ENCODE measurements at places on chromosomes 1 and 21.

DNA sequence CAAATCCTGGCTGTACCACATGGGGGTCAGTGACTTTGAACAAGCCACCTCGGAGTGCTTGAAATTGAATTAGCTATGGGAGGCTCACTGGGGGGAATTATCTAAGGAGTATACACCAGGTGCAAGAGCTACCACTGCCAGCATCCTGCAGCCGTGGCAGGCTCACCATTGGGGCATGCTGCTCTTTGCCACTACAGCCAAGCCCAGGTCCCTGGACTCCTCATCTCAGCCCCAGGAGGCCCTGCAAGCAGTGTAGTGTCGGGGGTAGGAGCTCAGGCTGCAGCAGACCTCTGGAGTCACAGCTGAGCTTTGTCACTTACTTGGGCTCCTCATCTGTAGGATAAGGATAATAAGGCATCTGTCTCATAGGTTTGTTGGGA, 35.3 kb downstream of the ACOT11 start:
- no peak for DNase-seq

DNA sequence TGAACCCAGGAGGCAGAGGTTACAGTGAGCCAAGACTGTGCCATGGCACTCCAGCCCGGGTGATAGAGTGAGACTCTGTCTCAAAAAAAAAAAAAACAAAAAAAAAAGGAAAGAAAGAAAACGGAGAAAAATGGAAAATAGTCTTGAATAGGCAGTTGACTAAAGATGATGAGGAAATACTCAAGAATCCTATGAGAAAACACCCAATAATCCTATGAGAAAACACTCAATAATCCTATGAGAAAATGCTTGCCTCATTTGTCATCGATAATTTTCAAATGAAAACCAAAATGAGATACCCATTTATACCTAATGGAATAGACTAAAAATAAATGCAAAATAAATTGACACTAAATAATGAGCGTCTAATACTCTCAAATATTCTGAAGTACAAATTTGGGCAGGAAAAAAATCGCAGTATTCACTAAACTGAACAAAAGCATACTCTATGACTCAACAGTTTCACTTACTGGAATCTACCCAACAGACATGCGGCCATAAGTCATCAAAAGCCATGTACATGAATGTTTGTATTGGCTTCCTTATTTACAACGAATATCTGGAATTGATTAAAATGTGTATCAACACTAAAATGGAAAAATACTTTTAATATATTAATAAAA, 733.9 kb upstream of the CHRM3 start:
- no peak for DNase-seq

GRCh38 chr1:172948457-172948856, 102.3 kb downstream of the TNFSF18 start:
- peak; percentile 33 for DNase-seq

DNA sequence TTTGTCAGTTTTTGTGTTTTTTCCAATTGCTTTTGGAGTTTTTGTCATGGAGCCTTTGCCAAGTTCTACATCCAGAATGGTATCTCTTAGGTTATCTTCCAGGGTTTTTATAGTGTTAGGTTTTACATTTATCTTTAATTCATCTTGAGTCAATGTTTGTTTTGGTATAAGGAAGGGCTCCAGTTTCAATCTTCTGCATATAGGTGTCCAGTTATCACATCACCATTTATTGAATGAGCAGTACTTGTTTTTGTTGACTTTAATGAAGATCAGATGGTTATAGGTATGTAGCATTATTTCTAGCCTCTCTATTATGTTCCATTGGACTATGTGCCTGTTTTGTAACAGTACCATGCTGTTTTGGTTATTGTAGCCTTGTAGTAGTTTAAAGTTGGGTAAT, 1233.1 kb downstream of the PLA2G4A start:
- DNase-seq = no peak
